Spleen (tissue), 13 donors: ENCODE measurements at places on chromosomes 2 and 18. TPM values are rescaled to one million over a fixed set of nuclear protein-coding genes. Genes with fewer than 3 reads are reported as not detected.

- no peaks in the 10 kb centered on the region for H3K4me1 ChIP-seq
- H3K27ac ChIP-seq, result no peak overlapping the region
- no peaks in the 10 kb centered on the region for H3K36me3 ChIP-seq
- peaks cover 11% of the 10 kb centered on the region for H3K27me3 ChIP-seq
- no peak for DNase-seq
Observed at GRCh38 chr2:237227592-237228280, 142.0 kb downstream of the COPS8 start.

- H3K36me3 ChIP-seq, result no peaks in the 10 kb centered on the region
- H3K27me3 ChIP-seq, result no peaks in the 10 kb centered on the region
- peaks cover 100% of the 10 kb centered on the region for H3K4me1 ChIP-seq
- DNase-seq, result no peak
- H3K27ac ChIP-seq, result no peak overlapping the region
Observed at GRCh38 chr2:28404086-28404485, 11.4 kb downstream of the FOSL2 start.

GRCh38 chr2:67036444-67036843, 360.7 kb upstream of the ETAA1 start:
- H3K4me3 ChIP-seq, result no peak overlapping the region
- H3K27ac ChIP-seq, result no peak overlapping the region
- H3K27me3 ChIP-seq, result no peaks in the 10 kb centered on the region
- H3K4me1 ChIP-seq, result no peaks in the 10 kb centered on the region

DNA sequence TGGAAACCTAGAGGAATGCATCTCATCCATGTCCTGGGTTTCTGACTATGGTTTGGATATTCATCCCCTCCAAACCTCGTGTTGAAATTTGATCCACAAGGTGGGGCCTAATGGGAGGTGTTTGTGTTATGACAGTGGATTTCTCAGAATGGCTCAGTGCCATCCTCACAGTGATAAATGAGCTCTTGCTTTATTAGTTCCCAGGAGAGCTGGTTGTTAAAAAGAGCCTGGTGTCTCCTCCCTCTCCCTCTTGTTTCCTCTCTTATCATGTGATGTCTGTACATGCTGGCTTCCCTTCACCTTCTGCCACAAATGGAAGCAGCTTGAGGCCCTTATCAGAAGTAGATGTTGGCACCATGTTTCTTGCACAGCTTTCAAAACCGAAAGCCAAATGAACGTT, 424.3 kb downstream of the DCC start:
- DNase-seq, result no peak
- H3K27me3 ChIP-seq, result no peaks in the 10 kb centered on the region
- H3K27ac ChIP-seq, result no peak overlapping the region
- H3K4me3 ChIP-seq, result no peak overlapping the region

DNA sequence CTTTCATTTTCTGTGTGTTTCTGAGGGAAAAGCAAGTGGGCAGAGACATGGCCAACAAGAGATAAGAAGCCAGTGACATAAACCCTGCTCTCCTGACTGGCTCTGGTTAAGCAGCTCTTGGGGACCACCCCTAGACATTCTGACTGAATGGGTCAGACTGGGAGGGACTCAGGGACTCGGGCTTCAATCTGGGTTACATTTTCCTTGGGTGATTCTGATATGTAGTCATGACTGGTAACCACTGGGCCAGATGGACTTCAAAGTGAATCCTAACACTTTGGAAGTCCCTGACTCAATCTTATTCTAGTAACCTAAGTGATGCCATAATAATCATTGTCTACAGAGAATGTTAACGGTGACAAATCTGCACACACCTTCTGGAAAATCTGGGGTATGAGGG, 397.8 kb downstream of the NBAS start:
- H3K36me3 ChIP-seq, result peaks cover 27% of the 10 kb centered on the region
- H3K27ac ChIP-seq, result no peak overlapping the region
- no peak overlapping the region for H3K4me3 ChIP-seq

DNA sequence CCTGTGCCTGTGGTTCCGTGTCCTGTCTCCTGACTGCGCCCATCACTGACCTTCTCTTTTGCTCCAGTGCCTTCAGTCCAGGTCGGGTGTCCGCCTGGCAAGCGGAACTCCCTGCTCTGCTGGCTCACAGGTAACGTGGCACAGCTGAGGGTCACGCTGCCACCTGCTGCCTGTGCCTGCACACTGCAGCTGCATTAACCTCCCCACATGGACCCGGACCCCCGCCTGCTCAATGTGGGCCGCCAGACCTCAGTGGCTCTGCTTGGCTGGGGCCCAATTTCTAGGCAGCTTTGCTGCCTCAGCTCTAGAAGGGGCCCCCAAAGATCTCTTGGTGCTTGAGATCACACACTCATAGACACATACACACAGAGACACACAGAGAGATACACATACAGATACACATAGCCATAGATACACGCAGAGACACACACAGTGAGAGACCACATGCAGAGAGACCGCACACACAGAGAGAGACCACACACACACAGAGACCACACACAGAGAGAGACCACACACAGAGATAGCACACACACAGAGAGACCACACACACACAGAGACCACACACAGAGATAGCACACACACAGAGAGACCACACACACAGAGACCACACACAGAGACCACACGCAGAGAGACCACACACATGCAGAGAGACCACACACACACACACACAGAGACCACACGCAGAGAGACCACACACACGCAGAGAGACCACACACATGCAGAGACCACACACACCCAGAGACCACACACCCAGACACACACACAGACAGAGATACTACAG, 14.9 kb upstream of the CNNM3 start:
- peak; percentile 94 for DNase-seq
- no peak overlapping the region for H3K27ac ChIP-seq
- peaks cover 27% of the 10 kb centered on the region for H3K4me1 ChIP-seq

The CYTIP gene
- polyA plus RNA-seq, result 27.3 TPM

The CREG2 gene
- not detected for polyA plus RNA-seq

The PXDN gene
- 1.9 TPM for polyA plus RNA-seq
